ENCODE measurements at places on chromosomes 13 and 19. TPM values are rescaled to one million over a fixed set of nuclear protein-coding genes. Genes with fewer than 3 reads are reported as not detected.

DNA sequence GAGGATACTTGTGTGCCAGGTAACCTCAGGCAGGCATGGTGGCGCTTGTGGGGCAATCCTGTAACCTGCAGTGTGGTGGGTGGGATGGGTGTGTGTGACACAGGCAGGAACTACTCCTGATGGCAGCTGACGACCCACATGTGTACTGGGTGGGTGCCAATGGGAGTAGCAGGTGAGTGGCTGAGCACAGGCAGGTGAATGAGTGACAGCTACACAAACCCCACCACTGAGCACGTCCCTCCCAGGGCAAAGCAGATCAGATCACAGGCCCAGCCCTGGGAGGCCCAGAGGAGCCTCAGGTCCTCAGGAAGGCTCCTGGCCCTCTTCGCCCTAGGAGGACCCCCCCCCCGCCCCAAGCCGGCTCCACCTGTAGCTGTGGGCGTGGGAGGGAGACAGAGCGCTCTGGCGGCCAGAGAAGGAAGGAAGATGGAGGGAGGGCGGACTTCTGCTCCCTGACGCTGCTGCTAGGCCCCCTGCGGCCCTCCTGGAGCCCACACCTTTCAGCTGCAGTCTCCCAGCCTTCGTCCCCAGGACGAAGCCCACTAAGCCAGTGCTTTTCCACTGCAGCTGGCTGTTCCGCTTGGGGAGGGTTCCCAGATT is 1.3 kb upstream of the ZNF181 start:
- peak; percentile 10 for DNase-seq

Gene GAPDHS
- total RNA-seq = not detected

Gene ZNF486
- 13.1 TPM for total RNA-seq

DNA sequence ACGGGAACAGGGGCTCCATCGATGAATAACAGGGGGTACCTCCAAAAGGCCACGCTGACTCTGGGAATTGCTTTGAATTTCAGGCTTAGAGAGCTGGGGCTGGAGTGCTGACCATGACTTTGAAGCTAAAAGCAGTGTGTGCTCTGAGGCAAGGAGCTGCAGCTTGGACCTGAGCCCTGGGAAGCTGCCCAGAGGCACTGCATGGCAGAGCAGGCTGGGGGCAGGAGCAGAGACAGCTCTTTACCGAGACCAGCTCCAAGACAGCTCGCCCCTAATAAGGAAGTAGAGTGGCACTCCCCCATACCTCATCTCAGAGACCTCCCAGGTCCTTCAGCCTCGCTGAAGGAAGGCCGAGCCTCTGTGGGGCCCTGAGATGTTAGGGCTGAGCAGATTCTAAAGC is 200.2 kb downstream of the COL4A1 start:
- no peak for DNase-seq

Gene ATP8B3
- 5.8 TPM for total RNA-seq

Gene RFPL4AL1
- not detected for total RNA-seq

GRCh38 chr13:77306458-77306857 is 20.4 kb downstream of the MYCBP2 start:
- DNase-seq = no peak

Gene LYPD3
- total RNA-seq = 4.4 TPM

- DNase-seq = peak; percentile 77
Observed at GRCh38 chr13:46551410-46552302, 1.3 kb upstream of the LRCH1 start.

DNA sequence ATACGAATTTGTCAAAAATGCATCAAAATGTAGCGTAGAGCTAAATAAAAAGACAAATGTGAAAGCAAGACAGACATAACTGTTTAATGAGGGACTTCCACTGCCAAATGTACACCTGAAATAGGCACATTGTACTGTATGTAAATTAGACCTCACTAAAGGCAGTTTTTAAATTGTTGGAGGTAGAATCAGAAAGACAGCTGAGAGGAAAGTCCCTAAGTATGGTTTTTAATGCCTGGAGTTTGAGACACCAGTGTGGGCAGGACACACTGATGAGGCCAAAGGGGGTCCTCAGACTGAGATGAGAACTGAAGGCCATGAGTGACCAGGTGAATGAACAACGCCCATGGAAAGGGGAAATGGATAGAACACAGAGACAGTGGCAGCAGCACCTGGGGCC is 22.9 kb downstream of the MED26 start:
- DNase-seq = no peak

Gene PEAK3
- total RNA-seq = not detected

Gene TRMT1
- total RNA-seq = 85.0 TPM

DNA sequence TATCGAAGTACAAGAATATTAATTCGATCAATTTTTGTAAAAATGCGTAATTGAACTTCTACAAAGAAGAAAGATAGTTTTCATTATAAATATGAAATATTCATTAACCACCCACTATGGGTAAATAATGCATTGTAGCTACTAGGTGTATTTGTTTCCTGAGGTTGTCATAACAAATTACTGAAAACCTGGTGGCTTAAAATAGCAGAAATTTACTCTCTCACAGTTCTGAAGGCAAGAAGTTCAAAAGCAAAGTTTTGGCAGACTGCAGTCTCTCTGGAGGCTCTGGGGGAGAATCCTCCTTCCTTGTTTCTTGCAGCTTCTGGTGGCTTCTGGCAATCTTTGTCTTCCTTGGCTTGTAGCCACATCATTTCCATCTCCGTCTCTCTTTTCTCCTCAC is 99.2 kb upstream of the MIR17HG start:
- DNase-seq = no peak

Gene SLC7A9
- total RNA-seq = not detected

Gene PSG7
- total RNA-seq = not detected

Gene SYNGR4
- not detected for total RNA-seq

Data from activated CD8-positive, alpha-beta T cell treated with anti-CD3 and anti-CD28 coated beads for 36 hours (primary cell).